ENCODE measurements at places on chromosomes 3 and 15. TPM values are rescaled to one million over a fixed set of nuclear protein-coding genes. Genes with fewer than 3 reads are reported as not detected.

Gene FBXL2
- total RNA-seq, result 19.5 TPM

Gene SORD
- 33.2 TPM for total RNA-seq

Gene OCA2
- not detected for total RNA-seq

Gene SPATA12
- not detected for total RNA-seq

Gene COPS2
- total RNA-seq, result 35.8 TPM

Gene COX5A
- total RNA-seq, result 129 TPM

Gene CD80
- total RNA-seq, result not detected

Gene NANOGP8
- not detected for total RNA-seq

Gene TRPC1
- 10.0 TPM for total RNA-seq

Gene TMEM158
- 4.3 TPM for total RNA-seq

Gene LCTL
- total RNA-seq, result not detected

Gene CIAO2A
- total RNA-seq, result 75.5 TPM

Gene SHF
- total RNA-seq, result 0.38 TPM

Gene GBE1
- total RNA-seq, result 15.0 TPM

Gene TRAT1
- not detected for total RNA-seq

Gene NFKBIZ
- total RNA-seq, result 13.2 TPM
